ENCODE measurements at places on chromosomes 7 and 10. TPM values are rescaled to one million over a fixed set of nuclear protein-coding genes. Genes with fewer than 3 reads are reported as not detected.

DNA sequence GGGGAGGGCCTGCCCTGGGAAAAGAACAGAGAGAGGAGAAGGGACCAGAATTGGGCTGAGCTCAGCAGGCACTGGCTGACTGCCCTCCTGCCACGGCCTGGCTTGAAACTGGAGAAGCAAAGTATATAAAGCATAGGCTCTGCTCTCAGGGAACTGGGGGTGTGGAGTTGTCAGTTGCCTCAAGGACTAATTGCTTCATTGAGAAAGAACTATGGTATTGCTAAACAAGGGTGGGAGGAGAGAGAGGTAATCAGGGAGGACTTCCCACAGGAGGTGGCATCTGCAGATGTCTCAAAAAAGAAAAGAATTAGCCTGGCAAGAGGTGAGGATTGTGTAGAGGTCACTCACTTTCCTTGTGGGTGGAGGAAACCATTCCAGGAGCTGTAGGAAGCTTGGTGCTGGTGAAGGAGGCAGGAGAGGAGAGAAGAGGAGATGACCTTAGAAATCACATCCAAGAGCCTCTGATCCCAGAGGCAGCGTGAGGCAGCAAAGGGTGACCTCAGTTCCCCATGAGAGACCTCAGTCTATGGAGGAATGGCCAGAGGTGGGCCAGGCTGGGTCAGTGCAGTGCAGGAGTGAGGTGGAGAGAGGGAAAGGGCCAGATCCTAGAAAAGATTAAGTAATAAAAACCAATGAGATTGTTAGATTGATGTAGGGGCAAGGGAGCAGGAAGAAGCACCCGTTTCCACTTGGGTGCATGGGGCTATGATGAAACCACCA, 2.4 kb downstream of the PILRB start:
- DNase-seq, result no peak

The FAM221A gene
- total RNA-seq, result 2.0 TPM

The FAM25C gene
- not detected for total RNA-seq

GRCh38 chr7:142787034-142787768, 16.4 kb downstream of the PRSS2 start:
- DNase-seq, result no peak

DNA sequence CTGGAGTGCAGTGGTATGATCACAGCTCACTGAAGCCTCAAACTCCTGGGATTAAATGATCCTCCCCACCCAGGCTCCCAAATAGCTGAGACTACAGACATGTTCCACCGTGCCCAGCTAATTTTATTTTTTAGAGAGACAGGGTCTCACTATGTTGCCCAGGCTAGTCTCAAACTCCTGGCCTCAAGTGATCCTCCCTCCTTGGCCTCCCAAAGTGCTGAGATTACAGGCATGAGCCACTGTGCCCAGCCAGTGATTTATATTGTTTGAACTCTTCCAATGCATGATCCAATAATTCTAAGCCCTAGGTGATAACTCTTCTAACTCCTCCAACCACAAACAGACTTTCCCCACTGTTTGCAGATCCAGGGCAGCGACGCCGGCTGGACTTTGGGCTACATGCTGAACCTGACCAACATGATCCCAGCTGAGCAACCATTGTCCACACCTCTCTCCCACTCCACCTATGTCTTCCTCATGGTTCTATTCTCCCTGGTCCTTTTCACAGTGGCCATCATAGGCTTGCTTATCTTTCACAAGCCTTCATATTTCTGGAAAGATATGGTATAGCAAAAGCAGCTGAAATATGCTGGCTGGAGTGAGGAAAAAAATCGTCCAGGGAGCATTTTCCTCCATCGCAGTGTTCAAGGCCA, 41.8 kb upstream of the CC2D2B start:
- DNase-seq, result no peak

The DDX50 gene
- 39.3 TPM for total RNA-seq

The GAD2 gene
- not detected for total RNA-seq

DNA sequence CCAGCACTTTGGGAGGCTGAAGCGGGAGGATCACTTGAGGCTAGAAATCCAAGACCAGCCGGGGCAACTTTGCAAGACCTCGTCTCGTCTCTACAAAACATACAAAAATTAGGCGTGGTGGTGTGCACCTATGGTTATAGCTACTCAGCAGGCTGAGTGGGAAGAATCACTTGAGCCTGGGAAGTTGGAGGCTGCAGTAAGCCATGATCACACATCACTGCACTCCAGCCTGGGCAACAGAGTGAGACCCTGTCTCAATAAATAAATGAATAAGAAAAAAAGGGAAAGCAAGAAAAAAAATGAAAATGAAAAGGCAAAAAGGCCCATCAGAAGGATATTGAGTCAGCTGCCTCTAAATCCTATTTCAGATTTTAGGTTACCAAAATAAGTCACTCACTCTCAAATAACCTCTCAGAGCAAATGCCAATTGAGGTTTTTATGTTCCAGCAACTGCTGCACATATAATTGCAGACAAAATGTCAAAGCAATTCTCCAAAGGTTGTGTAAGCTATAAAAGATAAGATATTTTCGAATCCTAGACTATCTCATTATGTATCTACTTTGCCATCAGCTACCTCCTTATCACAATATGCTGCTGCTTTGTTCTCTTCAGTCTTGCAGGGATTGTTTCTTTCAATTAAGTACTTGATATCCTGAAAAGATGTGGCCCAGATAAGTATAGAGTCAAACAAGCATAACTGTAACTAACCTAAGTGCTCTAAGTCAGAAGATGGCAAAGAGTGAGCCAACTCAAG, 4.7 kb downstream of the BAZ1B start:
- peak; percentile 26 for DNase-seq

The SLC39A12 gene
- 0.32 TPM for total RNA-seq

GRCh38 chr10:75825235-75825634, 393.8 kb downstream of the LRMDA start:
- DNase-seq, result no peak

The FZD1 gene
- total RNA-seq, result 17.7 TPM

DNA sequence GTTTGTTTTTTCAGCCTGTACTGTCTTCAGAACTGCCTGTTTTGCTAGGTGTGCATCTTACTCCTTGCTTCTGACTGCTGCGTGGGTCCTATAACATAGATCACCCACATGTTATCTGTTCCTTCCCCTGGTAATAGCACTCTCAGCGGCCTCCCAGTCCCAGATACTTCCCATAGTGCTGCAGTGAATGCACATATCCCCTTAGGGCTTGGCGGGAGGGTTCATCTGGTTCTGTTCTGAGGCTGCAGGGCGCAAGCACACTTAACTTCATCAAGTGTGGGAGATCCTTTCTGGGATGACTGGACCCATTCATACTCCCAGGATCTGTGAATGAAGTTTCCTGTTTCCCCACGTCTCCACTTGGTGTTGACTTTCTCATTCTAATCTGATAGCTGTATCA, 90.7 kb downstream of the CELF2 start:
- no peak for DNase-seq

The CHST15 gene
- 30.1 TPM for total RNA-seq

- DNase-seq, result no peak
Observed at GRCh38 chr10:125164421-125164820, 4.1 kb upstream of the CTBP2 start.

DNA sequence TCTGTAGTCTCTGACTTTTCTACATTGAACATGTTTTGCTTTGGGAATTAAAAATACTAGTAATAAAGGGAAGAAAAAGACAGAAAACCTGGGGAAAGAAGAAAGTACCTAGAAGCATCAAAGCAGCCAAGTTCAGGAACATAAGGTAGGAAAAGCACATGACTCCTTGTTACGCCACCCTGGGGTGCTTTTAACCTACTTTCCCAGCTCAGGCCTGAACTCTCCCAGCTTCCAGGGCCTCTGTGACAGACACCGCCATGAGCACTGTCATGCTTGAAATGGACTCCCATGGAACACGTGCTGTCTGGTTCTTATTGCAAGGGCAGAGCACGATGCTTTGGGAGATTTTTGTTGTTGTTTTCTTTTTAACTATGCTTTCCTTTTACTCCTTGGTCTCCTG, 11.4 kb downstream of the ACTR1A start:
- DNase-seq, result no peak

DNA sequence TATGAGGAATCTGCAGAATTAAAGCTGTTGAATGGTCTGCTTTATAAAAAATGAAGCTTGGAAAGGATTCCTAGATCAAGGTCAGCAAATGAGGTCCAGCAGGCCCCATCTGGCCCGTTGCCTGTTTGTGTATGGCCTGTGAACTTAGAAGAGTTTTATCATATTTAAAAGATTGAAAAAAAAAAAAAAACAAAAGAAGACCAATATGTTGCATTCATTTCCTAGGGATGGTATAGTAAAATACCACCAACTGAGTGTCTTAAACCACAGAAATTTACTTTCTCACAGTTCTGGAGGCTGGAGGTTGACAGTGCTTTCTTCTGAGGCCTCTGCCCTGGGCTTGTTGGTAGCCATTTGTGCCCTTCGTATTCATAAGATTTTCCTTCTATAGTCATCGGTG, 109.2 kb downstream of the PPP1R3A start:
- no peak for DNase-seq

DNA sequence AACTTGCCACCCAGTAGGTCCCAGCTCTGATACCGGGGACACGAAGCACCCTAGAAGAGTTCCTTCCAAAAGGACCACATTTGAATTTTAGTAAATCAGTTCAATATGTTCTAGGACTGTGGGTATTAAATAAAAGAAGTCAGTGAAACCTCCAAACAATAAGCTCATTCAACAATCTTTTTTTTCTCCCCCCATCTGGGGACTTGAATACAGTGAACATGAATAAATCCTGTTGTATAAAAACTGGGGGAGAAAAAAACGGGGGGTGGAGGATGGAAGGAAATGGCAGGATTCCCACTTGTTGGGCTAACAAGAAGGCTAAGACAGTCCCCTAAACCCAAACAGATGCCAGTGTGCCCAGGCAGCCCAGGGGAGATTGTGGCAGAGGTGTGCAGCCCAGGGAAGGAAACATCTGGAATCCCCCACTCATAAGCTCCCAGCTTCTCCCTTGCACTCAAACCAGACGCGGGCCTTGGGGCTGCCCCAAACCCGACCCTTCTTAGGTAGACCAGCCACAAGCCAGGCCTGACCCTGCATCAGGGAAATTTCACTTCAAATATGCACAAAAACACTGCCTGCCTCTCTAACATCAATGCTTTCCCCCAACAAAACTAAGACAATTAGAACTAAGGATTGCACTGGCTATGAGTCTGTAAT, 8.8 kb downstream of the AFAP1L2 start:
- no peak for DNase-seq

- DNase-seq, result peak; percentile 42
Observed at GRCh38 chr7:151825721-151826120, 51.2 kb downstream of the PRKAG2 start.

- no peak for DNase-seq
Observed at GRCh38 chr7:142001163-142001874, 5.6 kb downstream of the MGAM start.

GRCh38 chr10:8305876-8306652, 251.6 kb downstream of the GATA3 start:
- no peak for DNase-seq

DNA sequence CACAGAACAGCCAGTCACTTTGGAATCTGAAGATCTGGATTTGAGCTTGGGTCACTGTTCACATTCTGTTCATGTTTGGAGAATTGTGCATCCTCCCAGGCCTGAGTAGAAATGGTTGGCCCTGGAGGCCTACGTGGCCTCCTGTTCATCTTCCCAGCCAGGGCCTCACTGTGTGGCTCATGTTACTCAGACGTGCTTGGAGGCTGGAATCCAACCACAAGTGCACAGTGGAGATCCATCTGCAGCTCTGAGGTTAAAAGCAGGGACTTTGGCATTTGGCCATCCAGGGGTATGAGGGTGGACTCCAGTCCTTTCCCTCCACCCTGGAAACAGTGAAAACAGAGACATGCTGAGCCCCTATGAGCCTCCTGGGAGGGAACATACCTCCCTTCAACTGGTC, 709.0 kb upstream of the IGFBP3 start:
- no peak for DNase-seq

The SLC16A12 gene
- total RNA-seq, result 0.57 TPM

DNA sequence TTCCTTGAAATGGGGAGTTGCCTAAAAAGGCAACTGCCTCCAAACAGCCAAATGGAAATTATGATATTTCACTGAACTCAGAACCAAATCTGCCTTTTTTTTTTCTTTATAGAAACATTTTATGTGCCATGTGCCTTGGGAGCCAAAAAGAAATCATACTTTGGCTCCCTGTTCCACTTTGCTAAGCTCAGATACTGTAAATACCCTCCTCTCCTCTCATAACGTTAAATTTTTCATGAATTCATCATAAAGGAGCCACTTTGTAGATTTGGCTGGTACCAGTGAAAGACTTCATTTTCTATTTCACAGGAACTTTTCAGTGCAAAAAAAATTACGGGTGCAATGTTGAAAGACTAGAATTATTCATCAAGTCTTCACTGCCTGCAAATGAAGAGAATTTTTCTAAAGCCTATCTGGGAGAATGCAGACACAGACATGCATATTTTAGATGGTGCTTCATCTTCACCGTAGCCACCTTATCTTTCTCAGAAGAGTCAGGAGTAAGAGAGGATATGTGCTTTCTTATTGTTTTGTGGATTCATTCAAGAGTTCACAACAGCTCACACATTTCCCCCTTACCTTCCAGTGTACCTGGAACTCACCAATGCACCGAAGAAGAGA, 742.3 kb upstream of the GALNT17 start:
- no peak for DNase-seq

The TUBAL3 gene
- not detected for total RNA-seq

DNA sequence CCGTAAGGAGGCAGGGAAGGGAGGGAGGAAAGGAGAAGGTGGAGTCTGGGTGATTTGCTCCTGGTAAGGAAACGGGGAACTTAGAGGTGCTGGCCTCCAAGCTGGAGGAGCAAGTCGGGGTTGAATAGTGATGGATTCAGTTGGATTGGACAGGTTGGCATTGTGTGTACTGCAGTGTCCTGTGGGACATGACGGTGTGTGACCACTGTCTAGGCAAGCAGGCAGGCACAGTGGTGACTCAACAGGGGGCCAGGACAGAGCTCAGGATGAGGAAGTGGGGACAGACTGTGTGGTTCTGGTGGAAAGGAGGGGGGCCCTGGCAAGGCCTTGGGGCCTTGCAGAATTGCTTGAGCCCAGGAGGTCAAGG, 48.8 kb downstream of the COL26A1 start:
- no peak for DNase-seq

The TRIM50 gene
- 0.32 TPM for total RNA-seq

- DNase-seq, result no peak
Observed at GRCh38 chr7:96837593-96837992, 127.9 kb upstream of the SEM1 start.

The TMEM196 gene
- 1.6 TPM for total RNA-seq

The MTPN gene
- 89.3 TPM for total RNA-seq

DNA sequence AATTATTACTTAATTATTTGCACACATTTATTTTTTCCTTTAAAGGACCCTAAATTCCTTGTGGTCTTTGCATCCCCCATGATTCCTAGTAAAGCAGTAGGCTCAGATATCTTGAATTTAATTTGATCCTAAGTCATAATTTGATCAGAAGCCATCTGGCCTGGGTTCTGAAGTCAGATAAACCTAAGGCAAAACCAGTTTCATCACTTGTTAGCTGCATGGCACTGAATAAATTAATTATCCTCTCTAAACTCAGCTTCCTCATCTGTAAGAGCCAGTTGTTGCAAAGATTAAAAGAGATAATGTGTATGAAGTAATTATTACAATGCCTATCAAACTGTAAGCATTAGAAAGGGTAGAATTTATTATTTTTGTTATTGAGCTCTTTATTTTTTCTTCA, 293.1 kb downstream of the GRM8 start:
- no peak for DNase-seq

- no peak for DNase-seq
Observed at GRCh38 chr7:3430588-3430987, 129.5 kb downstream of the SDK1 start.

The HOXA11 gene
- total RNA-seq, result 1.1 TPM

The ENKUR gene
- not detected for total RNA-seq
